ENCODE measurements at places on chromosomes 12 and 14.

GRCh38 chr12:81255456-81255855 is 177.6 kb downstream of the ACSS3 start:
- DNase-seq, result no peak

DNA sequence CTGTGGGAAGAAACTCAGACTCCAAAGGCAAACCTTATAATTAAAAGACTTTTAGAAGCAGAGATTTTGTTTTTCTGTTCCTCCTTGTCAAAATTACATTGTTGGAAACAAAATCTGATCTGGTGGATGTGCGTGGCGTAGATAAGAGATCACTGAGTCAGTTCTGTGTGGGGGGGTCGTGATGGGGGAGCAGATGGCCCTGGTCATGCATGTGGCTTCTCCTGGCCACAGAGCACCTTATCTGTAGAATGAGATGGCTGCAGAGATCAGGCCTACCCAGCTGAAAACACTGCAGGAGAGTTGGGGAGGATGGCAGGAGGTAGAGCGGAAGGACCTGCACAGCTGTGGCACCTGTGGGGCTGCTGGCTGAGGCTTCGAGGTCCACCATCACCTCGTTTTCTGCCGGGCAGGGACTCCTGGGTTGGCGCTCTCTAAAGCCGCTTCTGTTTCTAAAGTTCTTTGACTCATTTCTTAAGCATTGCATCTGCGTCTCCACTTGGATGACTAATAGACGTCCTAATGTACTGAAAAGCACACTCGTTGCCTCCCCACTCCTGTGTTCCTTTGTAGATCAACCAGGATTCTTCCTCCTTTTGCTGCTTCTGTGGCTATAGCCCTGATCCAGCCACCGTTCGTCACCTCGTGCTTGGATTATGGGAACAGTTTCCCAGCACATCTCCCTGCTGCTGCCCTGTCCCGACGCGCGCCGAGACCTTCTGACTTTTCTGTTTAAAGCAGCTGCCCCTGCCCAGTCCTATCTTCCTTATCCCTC is 93.4 kb downstream of the TSPAN9 start:
- DNase-seq, result peak; percentile 86

DNA sequence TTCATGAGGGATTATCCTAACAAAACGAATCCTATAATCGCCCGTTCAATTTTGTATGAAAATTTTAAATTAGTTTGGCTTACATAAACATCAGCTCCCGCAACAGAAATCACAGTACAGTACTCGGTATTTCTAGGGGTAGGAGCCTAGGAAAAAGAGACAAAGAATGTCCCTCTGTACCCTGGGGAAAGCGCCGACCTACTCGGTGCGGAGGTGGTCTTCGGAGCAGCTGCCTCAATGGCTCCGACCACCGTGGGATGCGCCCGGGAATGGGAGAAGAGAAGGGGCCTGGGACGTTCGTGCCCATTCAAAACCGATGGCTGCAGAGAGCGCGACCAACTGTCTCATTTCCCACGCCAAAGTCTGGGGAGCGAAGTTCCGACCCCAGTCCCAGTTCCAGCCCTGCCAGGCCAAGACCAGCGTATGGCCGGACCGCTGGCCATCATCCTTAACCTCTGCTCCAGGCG is 618 bp downstream of the GNPNAT1 start:
- no peak for DNase-seq

GRCh38 chr12:72499244-72499643 is 227.1 kb downstream of the TRHDE start:
- DNase-seq, result no peak

DNA sequence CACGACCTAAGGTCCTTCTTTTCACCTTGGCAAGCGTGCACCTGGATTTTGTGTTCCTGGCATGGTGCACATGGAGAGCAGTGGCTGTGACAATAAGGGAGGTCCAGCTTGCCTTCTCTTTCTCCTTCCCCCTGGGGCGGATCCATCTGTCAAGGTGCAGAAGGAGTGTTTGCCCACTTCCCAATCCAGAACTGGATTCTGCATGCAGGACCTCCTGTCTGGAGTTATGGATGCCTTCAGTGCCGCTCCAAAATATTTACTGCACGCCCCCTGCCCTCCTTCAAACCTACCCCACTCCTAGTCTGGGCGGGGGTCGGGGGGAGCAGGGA is 192.7 kb downstream of the DPF3 start:
- no peak for DNase-seq

DNA sequence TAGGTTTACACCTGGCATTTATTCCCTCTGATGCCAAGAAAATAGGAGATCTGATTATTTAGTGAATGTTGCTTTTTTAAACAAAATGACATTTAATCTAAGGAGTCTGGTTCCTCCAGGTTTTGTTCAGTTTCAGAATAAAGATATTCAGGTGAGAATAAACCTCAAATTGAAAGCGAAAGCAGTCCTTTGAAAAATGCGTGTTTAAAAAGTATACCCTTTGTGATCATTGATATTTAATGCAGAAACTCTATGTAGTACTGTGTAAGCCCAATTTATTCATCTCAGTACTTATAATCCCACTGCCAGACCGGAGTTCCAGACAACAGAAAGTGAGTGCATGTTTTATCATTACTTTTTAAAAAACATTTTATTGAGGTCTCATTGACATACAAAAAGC is 210.2 kb downstream of the KCNC2 start:
- DNase-seq, result no peak

GRCh38 chr12:132161796-132162507 is 17.7 kb downstream of the NOC4L start:
- DNase-seq, result no peak

DNA sequence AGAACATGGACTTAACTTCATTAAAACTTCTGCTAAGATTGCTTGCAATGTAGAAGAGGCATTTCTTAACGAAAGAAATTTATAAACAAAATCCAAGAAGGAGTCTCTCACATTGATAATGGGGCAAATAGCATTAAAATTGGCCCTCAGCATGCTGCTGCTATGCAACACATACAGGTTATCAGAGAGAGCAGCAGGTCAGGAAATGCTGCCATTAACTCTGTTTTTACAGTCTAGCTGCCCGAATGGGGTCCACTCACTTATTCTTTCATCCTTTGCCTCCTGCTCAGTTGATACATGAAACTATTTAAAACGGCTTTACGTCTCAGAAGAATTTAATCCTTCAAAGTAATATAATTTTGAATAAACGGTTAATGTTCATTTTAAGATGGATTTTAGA is 620.4 kb downstream of the SLC16A7 start:
- no peak for DNase-seq

GRCh38 chr12:161823-162222 is 52.1 kb downstream of the SLC6A12 start:
- DNase-seq, result no peak

GRCh38 chr14:23376482-23377197 is at the start of gene CMTM5:
CMTM5 (plus strand) TSS chr14:23377046; CDS start chr14:23377252, 206 bp downstream.
- no peak for DNase-seq

GRCh38 chr12:46373301-46374296 is 1.0 kb upstream of the SLC38A2 start:
- peak; percentile 56 for DNase-seq

- DNase-seq, result peak; percentile 96
These were observed 14.3 kb downstream of the CFL2 start for GRCh38 chr14:34699873-34700621.

Data from HCEC 1CT (cell line).